ENCODE measurements at places on chromosomes 16 and 17.
A peak's percentile ranks its signal among the peaks of the same experiment; 100 is the strongest.

- DNase-seq = no peak
Measured at GRCh38 chr17:68957944-68958343, 2.8 kb upstream of the ABCA8 start.

DNA sequence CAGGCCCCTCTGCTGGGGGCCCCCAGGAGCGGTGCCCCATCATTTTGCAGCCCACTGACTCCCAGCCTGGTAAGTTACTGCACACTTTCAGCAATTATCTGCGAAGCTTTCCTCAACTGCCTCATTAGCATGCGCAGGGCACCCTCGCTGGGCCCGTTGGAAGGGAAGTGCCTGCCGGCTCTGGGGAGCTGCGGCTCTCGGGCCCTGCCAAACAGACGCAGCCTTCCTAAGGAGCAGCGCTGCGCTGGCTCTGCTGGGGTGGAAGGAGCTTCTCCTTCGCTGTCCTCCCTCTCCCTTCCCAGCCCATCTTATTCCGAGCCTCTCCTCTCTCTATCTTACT is 71.0 kb downstream of the RBBP6 start:
- peak; percentile 42 for DNase-seq

DNA sequence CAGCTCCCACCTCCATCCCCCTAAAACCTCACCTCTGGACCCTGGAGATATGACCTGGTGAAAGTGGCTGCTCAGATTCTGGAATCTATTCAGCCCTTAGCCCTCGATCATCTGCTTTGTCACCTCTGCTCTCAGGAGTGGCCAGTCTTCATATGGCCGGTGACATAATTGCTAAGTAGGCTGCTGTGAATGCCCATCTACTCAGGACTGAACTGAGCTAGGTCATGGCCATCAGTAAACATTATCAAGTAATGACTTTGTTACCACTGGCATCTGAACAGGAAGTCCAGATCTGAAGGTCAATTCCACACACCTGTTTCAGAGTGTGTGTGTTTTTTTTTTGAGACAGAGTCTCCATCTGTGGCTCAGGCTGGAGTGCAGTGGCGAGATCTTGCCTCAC is 78.6 kb downstream of the CDK5R1 start:
- no peak for DNase-seq

DNA sequence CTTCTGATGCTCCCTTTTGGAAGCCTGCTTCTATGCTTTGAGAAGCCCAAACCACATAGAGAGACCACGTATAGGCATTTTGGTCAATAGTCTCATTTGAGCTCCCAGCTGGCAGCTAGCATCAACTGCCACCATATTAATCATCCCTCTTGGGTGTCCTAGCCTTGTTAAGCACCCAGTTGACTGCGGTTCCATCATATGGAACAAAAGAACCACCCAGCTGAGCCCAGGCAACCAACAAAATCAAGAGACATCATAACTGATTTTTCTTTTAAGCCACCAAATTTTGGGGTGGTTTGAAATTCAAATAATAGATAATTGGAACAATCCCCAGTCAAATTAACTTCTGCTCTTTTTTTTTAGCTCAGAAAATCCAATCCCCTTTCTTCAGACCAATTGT is 53.9 kb downstream of the HS3ST3B1 start:
- no peak for DNase-seq

- DNase-seq = no peak
Measured at GRCh38 chr17:75266316-75267152, 4.5 kb downstream of the MIF4GD start.

DNA sequence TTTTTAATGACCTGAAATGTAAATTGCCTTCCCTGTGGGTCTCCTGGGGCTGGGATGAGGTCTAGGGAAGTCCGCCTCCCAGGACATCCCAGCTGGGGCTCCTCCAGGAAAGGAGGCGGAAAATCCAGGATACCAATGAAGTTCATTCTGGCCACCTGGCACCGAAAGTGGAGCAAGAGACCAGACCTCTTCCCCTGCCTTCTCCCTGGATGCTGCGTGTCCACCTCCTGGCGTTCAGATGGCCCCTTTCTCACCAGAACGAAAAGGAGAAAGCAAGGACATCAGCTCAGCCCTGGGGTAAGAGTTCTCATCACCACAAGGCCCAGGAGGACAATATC is 20.4 kb downstream of the RBFOX3 start:
- no peak for DNase-seq

- no peak for DNase-seq
Measured at GRCh38 chr17:38879878-38880665, 10.2 kb downstream of the LASP1 start.

- no peak for DNase-seq
Measured at GRCh38 chr16:85515319-85515745, 97.8 kb upstream of the GSE1 start.

- DNase-seq = no peak
Measured at GRCh38 chr16:3035972-3036725, 595 bp downstream of the BICDL2 start.

GRCh38 chr16:23962001-23962400 is 126.2 kb downstream of the PRKCB start:
- DNase-seq = no peak

DNA sequence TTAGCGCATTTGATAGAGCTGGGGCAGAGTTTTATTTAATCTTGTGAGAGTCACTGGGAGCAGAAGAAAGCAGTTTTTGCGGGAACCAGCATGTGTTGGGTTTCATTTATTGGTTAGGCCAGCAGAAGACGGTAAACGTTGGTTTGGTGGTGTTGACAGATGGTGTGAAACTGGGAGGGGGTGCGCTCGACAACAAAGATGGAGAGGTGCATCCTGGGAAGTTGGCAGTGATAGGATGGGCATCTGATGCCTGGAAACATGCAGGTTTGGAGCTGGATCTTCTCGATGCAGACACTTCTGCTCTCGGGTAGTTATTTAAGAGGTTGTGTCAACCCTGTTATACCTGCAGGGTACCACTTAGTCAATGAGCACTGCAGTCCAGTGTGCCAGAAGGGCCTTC is 24.9 kb upstream of the CLEC18A start:
- no peak for DNase-seq
